ENCODE measurements at places on chromosomes 7 and 10.
A peak's percentile ranks its signal among the peaks of the same experiment; 100 is the strongest.

GRCh38 chr10:119005362-119006043 lies 24.0 kb upstream of the NANOS1 start:
- no peak for DNase-seq

GRCh38 chr7:155412416-155413253 lies 45.3 kb upstream of the EN2 start:
- no peak for DNase-seq

- DNase-seq = no peak
Observed at GRCh38 chr10:131689954-131690757, 210.7 kb upstream of the PPP2R2D start.

DNA sequence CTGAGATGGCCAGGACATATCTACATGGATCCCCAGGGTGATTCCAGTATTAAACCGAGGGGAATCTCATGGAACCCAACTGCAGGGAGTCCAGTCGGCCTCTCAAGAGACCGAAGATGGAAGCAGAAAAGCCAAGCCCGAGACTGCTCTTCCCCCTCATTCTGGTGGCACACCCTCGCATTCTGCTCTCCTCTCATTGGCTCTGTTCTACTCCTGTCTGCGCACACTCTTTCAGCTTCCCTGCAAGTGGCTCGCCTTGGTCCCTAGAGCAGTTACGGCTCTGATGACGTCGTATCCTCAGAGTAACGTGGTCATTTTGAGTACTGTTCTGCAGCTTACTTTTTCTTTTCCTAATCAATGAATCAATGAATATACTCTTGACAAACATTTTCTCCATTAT lies 72.6 kb upstream of the RHEB start:
- DNase-seq = no peak

GRCh38 chr10:123967626-123968243 lies 76.1 kb upstream of the CPXM2 start:
- DNase-seq = no peak

GRCh38 chr10:119079599-119080520 lies 757 bp downstream of the EIF3A start:
- DNase-seq = peak; percentile 19

Measured in stimulated activated CD8-positive, alpha-beta memory T cell treated with anti-CD3 and anti-CD28 coated beads, Interleukin-4, amount 100 ng/mL, for 1 hour (primary cell).